ENCODE measurements at places on chromosomes 7 and 10.

- no peak for DNase-seq
These were observed 14.2 kb upstream of the PRKAR1B start for GRCh38 chr7:741191-741671.

DNA sequence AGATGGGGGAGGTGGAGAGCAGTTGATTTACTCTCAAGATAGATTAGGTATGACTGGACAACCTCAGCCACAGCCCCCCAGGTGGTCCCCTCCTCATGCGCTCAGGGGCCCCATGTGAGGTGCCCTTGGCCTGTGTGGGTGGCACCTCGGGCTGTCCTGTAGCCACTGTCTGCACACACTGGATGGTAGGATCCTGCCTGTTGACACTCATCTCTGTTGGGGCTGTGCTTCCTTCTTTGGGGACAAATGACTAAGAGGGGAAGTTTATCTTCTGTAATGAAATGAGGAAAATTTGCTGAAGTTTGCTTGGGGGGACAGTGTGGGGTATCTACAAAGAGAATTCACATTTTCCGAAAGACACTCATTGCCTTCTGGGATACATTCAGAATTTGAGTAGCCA lies 53.6 kb upstream of the ANTXRL start:
- DNase-seq, result no peak

GRCh38 chr10:80104066-80104926 lies 25.8 kb downstream of the TMEM254 start:
- peak; percentile 60 for DNase-seq

- no peak for DNase-seq
These were observed 57.3 kb upstream of the BTBD16 start for GRCh38 chr10:122213766-122214165.

DNA sequence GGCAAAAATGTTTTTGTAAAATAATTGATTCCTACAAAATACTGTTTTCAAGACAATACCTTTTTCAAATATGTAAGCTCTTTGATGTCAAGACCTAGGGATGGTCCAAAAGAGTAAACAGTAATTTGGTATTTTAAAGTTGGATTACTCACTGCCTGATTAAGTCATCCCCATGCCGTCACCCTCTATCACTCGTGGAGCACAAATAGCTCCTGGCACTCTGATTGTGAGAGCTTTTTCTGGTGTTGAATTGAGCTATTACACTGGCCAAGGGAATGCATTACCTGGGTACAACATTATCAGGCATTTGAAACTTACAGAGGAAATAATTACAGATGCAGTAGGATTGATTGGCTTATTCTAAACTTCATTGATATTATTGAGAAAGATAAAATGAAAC lies 231.9 kb upstream of the GRM3 start:
- no peak for DNase-seq

DNA sequence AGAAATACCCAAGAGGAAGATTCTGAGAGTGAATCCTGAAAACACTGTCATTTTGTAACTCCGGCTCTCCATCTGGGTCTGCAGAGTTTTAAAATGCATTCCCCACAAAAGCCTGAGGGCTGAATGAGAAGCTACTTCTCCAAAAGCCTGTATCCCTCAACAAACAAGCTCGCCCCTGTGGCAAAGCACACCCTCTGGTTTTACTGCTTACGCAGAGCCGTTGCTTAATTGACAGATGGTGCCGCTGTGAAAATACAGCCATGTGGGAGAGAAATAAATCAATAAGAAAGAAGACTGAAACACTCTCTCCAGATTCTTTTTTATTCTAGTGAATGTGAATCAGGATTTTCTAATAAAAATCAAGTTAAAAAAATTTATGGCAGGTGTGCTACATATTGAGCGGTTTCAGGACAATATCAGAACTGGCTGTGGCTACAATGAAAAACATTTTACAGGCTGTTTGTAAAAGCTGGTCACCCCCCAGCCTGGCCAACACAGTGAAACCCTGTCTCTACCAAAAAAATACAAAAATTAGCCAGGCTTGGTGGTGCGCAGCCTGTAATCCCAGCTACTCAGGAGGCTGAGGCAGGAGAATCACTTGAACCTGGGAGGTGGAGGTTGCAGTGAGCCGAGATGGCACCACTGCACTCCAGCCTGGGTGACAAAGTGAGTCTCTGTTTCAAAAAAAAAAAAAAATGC lies 32.5 kb downstream of the C7orf33 start:
- no peak for DNase-seq

Measured in EL (cell line).